ENCODE measurements at places on chromosomes 16 and 17.

GRCh38 chr17:46783031-46783593 is 35.4 kb downstream of the WNT3 start:
- no peak for DNase-seq

DNA sequence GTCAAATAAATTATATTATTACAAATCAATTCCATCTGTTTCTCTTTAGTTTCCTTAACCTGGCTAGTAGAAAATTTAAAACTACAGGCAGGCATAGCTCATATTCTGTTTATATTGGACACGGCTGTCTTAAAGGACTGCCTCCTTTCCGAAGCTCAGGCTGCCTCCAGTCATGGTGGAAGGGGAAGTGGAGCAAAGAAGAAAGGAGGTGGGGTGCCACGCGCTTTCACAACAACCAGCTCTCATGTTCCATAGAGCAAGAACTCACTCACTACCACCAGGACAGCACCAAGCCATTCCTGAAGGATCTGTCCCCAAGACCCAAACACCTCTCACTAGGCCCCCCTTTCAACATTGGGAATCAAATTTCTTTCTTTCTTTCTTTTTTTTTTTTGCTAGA is 149.3 kb upstream of the KCNJ18 start:
- no peak for DNase-seq

DNA sequence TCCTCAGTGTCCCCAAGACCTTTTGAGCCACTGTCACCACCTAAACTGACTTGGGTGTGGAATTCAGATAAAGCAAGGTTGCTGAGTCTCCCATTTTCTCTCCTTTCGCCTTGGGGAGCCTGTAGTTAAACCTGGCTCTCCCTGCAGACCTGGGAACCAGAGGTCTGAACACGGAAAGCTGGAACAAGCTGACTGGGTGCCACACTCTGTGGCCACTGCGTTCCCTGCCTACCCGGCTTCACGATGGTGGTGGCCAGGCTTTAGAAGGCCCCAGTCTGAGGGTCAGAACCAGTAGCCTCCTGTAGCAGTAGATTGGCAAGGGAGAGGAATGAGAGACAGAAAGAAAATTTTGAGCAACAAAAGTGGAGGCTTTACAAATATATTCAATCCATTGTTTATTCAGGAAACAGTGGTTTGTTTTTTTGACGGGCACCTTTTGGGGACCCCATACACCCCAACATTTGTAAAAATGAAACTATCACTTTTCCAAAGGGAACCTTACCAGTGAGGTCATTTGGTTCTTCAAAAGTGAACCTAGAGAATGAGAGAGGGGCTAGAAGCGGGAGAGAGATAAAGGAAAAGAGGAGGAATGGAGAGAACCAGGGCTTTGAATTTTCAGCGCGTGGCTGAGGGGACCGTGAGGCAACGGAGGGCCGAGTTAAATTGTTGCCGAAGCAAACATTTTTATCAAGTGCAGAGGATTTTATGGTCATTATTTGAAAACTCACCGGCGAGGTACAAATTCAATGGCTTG is 1.8 kb upstream of the HOXB8 start:
- DNase-seq = no peak

GRCh38 chr16:10312784-10313724 is 72.8 kb upstream of the ATF7IP2 start:
- no peak for DNase-seq

- no peak for DNase-seq
Observed at GRCh38 chr16:49615576-49615975, 240.3 kb downstream of the ZNF423 start.

DNA sequence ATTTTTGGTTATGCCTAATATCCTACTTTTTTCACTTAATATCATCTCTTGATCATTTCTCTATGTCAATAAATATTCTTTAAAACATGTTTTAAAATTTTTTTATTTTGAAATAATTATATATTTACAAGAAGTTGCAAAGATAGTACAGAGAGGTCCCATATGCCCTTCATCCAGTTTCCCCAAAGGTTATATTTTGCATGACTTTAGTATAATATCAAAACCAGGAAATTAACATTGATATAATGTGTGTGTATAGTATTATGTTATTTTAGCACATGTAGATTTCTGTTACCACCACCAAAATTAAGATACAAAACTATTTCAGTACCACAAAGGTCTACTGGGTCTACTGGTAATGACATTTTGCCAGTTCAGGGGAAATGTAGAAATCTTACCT is 60.7 kb downstream of the EFCAB5 start:
- no peak for DNase-seq

DNA sequence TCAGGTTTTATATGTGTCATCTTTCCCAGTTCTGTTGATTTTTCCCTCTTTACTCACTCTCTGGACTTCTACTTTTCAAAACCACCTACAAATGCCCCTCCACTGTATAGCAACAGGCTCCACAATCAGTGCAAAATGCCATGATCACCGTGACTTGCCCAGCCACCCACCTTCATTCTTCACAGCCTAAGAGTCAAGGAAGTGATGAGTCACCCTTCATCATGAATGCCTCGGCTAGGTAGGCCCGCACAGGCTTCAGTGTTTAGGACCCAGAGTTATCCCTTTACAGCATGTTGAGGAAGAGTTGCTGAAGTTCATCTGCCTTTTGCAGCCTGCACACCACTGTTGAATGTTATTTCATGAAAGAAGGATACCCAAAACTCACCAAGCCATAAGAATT is 158.6 kb downstream of the PMP22 start:
- DNase-seq = no peak

GRCh38 chr16:68069511-68070248 is 15.5 kb upstream of the NFATC3 start:
- no peak for DNase-seq

DNA sequence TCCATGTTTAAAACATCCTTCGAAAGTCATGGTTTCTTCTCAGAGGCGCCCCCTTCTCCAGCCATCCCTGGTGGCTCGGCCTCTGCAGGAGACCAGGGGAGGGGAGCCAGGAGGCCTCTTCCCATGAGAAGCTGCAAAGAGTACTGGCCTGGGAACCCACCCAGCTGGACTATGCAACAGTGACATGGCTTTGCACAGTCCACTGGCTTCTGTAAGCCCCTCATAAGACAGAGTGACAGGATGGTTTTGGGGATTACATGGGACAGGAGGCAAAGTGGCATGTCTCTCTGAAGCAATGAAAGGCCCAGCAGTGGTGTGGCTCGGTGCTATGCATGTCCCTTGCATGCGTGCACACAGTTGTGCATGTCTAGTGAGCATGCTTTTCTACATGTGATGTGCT is 99.5 kb downstream of the C16orf78 start:
- no peak for DNase-seq

DNA sequence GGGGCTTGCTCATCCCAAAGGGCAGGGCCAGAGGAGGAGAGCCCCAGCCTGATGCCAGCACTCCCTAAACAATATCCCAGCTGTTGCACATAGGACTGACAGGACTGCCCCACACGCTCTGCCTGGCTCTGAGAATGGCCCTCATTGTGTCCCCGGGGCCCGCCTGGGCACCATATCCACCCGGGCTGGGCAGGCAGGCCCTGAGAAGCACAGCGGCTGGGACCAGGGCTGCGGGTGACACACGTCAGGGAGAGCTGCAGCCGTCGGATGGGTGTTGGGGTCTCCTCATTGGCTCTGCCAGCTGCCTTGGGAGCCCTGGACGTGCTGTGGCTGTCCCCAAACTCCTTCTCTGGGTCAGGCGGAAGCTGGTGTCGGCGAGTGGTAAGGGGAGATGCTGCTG is 4.2 kb downstream of the BCAR1 start:
- DNase-seq = no peak

GRCh38 chr16:2915196-2915929 is 3.6 kb downstream of the FLYWCH1 start:
- no peak for DNase-seq

DNA sequence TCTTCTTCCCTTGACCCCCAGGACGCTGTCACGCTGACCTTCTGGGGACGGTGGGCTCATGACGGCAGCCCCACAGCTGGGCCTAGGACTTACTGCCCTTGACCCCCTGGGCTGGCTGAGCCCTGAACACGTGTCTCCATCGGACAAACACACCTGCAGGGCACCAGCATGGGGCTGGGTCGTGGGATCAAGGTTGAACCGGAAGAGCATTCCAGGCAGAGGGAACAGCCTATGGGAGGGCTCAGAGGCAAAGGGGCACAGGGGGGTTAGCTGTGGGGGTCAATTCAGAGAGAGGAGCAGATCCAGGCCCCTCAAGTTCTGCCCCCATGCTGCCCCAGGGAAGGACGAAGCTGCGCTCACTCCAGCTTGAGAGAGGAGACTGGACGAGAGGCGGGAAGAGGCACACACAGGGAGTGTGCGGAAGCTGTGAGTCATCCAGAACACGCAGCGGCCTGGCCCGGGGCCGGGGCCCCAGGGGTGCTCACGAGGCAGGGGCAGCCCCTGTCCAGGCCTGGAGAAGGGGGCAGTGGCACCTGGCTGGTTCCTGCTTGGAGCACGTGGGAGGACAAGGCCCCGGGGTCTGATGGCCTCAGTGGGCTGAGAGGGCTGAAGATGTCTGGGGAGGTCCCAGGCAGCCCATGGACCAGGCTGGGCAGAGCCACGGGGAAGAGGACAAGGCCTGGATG is 9.9 kb downstream of the SSTR5 start:
- no peak for DNase-seq

DNA sequence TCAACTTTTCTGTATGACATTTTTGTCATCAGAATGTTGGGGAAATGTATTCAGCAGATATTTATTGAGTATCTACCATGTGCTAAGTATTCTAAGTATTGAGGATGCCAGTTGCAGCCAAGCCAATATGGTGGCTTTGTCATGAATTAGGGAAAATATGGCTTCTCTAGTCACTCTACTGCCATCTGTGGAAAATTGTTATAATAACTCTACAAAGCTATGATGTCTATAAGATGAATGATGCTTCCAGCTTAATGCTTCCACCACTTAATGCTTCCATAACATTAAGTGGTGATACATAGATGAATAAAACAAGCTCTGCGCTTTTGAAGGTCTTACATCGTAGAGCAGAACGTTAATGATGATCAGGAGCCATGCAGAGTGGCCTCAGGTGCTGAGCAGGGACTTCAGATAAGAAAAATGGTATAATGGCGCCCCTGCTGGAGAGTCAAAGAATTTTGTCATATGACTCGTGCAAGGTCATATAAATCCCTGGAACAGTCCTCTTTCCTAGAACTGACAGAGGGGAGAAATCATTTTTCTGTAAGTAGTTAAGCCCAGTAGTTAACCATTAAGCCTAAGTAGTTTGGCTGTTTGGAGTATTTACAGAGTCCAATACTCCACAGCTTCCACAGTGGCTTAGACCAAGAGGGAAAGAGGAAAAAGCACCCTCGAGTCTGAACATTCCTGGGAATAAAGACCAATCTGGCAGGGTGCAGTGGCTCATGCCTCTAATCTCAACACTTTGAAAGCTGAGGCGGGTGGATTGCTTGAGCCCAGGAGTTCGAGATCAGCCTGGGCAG is 2.7 kb upstream of the TMIGD1 start:
- no peak for DNase-seq

GRCh38 chr17:37737971-37738370 is 6.9 kb downstream of the HNF1B start:
- no peak for DNase-seq

GRCh38 chr17:9971991-9972390 is 66.9 kb upstream of the RCVRN start:
- peak; percentile 54 for DNase-seq

DNA sequence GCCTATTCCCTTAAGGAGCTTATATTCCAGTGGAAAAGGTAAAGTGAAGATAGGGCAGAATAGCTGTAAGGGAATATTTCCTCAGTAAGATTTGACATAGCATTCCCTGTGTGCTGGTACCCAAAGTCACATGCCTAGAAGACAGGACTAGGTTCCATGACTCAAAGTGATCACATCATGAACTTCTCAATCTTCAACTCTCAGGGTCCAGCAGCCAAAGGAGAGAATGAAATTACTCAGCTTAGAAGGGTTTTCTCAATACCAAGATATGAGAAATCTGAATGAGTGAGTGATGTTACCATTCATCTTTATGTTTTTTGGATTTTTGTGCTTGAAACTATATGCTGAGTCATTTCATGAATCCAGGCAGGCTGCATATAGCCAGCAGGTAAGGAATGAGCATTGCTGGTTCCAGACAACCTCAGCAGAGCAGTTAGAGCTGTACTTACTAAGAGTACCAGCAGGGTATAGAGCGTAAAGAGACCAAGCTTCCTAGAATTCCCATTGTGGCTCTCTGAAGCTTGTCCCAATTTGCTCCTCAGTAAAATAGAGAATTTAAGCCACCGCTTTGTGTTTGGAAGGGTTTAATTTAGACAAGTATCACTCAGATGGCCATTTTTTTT is 91.1 kb downstream of the ANKFN1 start:
- DNase-seq = no peak

DNA sequence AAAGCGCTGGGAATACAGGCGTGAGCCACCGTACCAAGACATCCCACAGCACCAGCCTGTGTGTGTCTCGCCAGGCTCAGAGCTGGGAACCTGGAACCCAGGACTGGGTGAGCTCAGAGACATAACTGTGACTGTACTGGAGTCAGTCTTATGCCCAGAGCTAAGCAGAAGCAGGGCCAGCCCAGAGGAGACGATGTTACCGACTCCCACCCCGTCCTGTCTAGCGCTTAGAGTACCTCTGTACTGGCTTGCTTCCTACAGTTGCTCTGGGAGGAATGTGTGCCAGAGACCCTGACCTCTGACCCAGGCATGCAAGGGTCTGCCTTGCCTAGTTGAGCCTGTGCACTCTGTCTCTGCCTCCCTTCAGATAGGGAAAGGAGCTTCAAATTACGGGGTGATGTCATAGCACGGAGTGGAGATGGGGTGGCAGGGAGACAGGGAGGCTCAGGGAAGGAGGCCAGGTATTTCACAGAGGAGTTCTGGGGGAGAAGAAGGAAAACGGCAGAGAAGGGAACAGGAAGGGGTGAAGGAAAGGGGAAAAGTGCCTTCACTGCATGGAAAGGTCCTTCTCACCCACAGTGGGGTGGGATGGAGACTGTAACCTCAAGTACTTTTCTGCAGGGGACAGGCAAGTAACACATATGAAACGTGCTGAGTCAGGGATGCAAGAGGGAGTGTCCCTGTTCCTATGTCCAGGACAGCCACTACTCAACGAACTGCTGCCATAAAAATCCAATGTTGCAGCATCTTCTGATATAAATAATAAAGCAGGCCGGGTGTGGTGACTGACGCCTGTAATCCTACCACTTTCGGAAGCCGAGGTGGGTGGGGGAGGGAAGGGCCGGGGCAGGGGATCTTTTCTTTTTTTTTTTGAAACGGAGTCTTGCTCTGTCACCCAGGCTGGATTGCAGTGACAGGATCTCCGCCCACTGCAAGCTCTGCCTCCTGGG is 5.8 kb upstream of the ARMC5 start:
- no peak for DNase-seq
